ENCODE measurements at places on chromosomes 12 and 14. TPM values are rescaled to one million over a fixed set of nuclear protein-coding genes. Genes with fewer than 3 reads are reported as not detected.
A peak's percentile ranks its signal among the peaks of the same experiment; 100 is the strongest.

Gene STAT6
- total RNA-seq, result 318 TPM

Gene SDR9C7
- total RNA-seq, result not detected

DNA sequence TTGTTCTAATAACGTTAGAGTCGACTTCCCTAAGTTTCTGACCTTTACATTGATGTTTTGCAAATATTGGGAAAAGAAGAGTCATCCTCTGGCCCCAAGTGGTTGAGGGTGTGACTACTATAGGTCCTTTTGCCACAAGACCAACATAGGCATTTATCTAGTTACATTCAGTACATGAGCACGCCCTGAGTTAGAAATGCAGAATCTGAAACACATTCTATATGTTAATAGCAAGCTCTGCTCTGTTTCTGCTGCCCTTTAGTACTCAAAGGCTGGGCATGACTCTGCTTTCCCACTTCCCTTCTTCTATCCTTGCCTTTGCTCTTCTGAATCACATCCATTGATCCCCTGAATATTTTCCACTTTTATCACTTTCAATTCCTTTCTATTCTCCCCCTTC is 115.1 kb upstream of the PTPRB start:
- H3K4me3 ChIP-seq, result no peak overlapping the region
- DNase-seq, result no peak
- no peaks in the 10 kb centered on the region for H3K27me3 ChIP-seq
- H3K36me3 ChIP-seq, result no peaks in the 10 kb centered on the region
- H3K27ac ChIP-seq, result no peak overlapping the region

GRCh38 chr12:113057565-113058485 is 1.3 kb downstream of the DTX1 start:
- H3K27ac ChIP-seq, result no peak overlapping the region
- H3K36me3 ChIP-seq, result no peaks in the 10 kb centered on the region
- peaks cover 13% of the 10 kb centered on the region for H3K4me1 ChIP-seq

DNA sequence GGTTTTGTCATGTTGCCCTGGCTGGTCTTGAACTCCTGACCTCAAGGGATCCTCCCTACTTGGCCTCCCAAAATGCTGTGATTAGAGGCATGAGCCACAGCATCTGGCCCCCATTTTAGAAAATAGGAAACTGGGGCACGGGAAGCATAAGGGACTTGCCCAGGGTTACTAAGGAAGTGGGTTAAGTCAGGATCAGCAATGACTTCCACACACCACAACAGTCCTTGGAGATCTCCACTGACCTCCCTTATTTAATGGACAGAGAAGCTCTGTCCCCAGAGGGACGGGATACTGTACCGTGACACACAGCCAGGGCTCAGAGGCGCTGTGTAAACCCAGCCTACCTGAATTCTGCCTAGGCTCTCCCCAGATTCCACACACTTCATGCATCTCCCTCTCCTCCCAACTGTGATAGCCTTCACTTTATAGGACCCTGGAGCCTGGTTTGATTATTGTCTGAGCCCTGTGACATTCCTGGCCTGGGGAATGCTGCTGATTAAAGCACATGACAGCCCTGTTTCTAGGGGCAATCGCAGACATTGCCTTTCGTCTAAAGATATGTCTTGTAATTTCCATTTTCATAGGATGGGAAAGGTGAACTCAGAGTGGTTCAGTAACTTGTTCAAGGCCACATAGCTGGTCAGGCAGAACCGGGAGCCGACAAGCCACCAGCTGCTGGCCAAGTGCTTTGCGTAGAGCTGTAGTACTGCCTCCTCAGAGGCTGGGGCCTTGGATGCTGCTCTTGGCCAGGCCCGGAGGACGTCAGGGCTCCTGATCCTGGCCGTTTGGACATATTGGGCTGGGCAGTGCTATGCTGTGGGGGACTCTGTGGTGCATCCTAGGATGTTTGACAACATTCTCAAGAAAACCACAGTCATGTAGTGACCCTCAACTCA is 20.8 kb downstream of the SERPINA1 start:
- H3K4me3 ChIP-seq, result no peak overlapping the region
- no peaks in the 10 kb centered on the region for H3K27me3 ChIP-seq
- H3K4me1 ChIP-seq, result no peaks in the 10 kb centered on the region
- no peak overlapping the region for H3K27ac ChIP-seq

- no peak overlapping the region for H3K4me3 ChIP-seq
- no peaks in the 10 kb centered on the region for H3K36me3 ChIP-seq
- H3K27ac ChIP-seq, result no peak overlapping the region
- no peak for DNase-seq
Measured at GRCh38 chr14:70538087-70538486, 3.3 kb upstream of the ADAM20 start.

DNA sequence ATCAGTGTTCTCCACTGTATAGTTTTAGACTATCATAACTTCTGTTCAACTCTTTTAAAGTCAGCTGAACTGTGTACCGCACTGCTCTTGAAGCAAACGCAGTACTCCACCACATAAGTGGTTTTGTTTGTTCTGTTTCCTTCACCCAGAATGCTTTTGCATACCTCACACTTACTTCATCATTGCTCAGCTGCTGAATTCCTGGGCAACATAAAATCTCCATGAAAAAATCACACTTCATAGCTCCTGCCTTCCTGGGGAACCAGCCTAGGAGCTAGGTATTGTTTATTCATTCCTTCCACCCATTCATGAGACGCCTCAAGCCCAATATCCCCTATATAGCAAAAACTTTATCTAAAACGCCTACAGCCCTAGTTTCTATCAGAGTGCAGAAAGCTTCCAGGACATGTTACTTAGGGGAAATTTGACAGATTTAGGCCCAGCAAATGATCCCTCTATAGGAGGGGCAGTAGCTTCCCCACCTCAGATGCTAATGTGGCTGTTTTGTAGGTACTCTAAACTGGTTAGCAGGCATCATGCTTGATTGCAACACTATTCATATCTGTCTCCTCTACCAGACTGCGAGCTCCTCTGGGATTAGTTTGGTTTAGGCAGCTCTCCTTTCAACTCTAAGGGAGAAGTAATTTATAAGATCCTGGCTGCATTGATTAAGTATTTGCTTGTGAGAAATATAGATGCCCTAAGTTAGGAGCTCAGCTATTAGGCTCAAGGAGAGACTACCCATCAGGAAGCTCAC is 44.5 kb downstream of the LRRC9 start:
- H3K4me3 ChIP-seq, result no peak overlapping the region
- no peaks in the 10 kb centered on the region for H3K4me1 ChIP-seq
- H3K36me3 ChIP-seq, result no peaks in the 10 kb centered on the region
- DNase-seq, result no peak

DNA sequence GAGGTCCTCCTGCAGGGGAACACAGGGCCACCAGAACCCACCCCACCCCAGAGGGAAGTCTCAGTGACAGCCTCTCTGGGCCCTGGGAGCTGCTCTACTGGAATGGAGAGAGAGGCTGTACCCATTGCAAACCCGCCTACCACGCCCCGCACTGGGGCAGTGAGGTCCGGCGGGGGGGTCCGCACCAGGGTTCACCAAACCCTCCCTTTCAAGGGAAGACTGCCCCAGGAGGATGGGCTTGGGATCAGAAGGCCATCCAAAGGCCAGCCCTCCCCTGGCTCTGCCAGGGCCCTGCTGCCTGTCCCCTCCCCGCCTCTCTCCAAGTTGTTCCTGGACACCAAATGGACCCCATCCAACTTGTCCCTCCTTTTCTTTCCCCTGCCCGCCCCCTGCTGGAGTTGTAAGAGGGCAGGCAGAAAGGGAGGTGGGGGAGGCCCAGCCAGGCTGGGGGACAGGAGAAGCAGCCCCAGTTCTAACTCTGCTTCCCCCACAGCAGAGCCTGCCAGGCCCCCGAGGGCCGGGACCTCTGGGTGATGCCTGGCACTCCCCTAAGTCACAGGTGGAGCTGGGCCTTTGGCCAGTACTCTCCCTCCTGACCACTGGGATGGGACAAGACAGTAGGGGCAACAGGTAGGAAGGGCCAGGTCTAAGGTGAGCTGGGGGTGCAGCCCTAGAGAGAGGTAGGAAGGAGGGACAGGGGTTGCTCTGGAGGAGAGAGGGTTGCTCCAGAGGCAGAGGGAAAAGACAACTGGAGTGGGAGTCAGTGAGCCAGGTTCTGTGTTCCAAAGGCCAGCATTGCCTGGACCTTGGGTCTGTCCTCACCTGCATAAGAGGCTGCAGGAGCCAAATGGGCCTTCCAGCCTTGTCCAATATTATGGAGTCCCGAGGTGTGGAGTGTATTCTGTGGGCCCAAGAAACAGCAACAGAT is 3.2 kb upstream of the DIO3 start:
- H3K27me3 ChIP-seq, result peaks cover 51% of the 10 kb centered on the region
- DNase-seq, result peak; percentile 26
- H3K27ac ChIP-seq, result no peak overlapping the region
- peaks cover 10% of the 10 kb centered on the region for H3K4me1 ChIP-seq

GRCh38 chr12:25020621-25021243 is 71.8 kb upstream of the BCAT1 start:
- H3K4me1 ChIP-seq, result no peaks in the 10 kb centered on the region
- H3K36me3 ChIP-seq, result no peaks in the 10 kb centered on the region
- H3K27me3 ChIP-seq, result no peaks in the 10 kb centered on the region
- H3K27ac ChIP-seq, result no peak overlapping the region

- DNase-seq, result peak; percentile 9
- no peaks in the 10 kb centered on the region for H3K27me3 ChIP-seq
Measured at GRCh38 chr12:40208707-40209446, 15.9 kb upstream of the LRRK2 start.

- no peak overlapping the region for H3K4me3 ChIP-seq
- no peak for DNase-seq
- peaks cover 27% of the 10 kb centered on the region for H3K4me1 ChIP-seq
Measured at GRCh38 chr14:71163050-71163841, 256.0 kb downstream of the PCNX1 start.

All from transverse colon (tissue), 4 donors.